Activated T-cell treated with anti-CD3 and anti-CD28 coated beads, Interleukin-2, amount 50 U/mL, for 1 hour (primary cell): ENCODE measurements at places on chromosomes 7 and 10.

DNA sequence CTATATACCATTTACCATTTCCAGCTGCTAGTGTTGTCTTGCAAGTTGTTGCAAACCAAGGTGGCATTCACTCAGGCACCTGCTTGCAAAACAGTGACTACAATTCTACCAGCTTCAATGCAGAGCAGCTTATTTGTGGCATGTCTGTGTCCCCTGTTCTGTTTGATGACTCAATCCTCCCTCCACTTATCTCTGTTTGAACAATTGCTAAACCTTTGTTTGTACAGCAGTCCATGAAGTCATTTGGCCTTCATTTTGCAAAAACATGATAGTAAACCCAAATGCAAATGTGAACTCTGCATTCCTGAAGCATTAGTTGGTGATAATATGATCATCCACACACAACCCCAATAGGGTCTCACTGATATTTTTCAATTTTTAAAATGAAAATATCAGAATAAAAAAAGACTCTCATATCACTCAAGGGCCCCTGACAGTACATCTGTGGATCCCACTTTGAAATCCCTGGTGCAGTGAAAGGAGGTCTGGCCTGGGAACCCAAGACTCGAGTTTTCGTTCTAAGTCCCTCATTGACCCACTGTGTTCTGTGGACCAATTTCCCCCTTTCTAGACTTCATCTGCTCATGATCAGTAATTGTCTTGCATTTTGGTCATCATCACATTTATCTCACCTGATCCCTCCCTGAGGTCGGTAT is 425.4 kb downstream of the RPS24 start:
- DNase-seq = no peak

DNA sequence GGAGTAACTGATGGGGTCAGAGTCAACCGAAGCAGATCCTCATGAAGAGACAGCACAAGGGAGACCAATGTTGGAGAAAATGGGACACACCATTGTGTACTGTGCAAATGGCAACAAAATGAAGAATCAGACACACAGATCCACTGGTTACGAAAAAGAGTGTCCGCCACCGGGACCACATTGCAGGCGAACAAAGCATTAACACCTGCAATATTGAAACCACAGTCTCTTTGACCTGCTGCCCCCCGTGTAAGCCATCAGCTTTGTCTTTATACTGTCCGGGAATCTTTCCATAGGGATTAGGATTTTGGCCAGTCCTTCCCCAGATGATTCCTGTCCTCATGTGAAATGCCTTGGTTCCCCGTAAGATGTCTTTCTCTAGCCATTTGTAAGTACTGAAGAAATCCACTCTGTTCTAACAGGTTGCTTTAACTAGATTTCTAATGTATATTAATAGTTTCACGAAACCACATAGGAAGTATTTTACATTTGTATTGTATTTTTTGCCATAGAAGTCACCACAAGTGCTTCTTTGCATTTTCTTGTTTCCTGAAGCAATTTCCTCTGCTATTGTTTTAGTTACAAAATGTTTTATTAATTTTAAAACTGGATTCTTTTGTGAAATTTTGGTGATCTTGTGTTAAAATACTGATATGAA is 140.8 kb upstream of the NFE2L3 start:
- no peak for DNase-seq

GRCh38 chr7:116170180-116170579 is 40.2 kb upstream of the TES start:
- DNase-seq = no peak

DNA sequence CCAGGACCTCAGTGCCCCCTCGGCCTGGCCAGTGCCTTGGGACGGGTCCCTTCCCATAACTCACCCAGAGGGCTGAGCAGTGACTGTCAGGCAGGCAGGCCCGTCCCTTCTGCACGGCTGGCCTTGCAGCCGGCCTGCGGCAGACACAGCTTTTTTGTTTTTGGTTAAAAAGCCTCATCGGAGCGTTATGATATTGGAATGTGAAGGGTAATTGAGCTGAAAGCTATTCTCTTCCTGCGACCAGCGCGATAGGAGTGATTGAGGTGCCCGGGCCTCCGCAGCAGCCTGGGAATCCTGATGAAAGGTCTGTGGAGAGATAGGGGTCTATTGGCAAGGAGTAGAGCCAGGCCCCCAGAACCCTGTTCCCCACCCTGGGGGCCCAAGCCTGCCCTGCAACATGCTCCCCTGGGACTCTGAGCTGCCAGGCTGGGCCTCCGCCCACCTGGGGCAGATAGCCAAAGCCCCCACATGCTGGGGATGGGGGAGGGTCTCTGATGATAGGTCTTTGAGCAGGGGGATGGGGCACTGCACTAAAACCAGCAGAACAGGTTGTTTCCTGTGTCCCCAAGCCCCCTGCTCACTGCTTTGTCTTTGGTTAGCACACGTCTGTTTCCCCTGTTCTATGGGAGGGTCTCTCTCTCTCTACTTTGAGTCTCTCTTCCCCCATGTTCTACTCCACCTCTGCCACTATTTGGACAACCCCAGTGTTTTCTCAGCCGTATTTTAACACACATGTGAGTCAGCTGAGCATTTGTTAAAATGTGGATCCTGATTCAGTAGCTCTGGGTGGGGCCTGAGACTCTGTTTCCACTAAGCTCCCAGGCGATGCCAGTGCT is 131.9 kb downstream of the CDH23 start:
- DNase-seq = no peak

- DNase-seq = no peak
Observed at GRCh38 chr7:7002418-7003062, 176.5 kb upstream of the CCZ1B start.

DNA sequence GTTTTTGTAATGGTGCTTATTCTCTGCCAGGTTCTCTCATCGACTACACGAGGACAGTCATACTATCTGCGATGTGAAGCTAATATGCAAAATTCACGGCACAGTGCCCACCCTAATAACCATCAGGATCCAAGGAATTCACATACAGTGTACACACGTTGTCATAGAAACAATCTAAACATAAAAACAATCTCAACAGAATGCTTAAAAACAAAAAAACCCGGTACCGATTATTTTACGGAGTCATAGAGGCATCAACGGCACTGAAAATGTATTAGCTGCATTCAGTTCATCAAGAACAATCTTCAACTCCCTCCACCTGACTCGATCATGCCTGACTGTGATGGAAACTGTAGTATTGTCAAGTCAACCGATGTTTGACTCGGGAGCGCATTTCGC is 628 bp downstream of the MRPS33 start:
- DNase-seq = no peak

DNA sequence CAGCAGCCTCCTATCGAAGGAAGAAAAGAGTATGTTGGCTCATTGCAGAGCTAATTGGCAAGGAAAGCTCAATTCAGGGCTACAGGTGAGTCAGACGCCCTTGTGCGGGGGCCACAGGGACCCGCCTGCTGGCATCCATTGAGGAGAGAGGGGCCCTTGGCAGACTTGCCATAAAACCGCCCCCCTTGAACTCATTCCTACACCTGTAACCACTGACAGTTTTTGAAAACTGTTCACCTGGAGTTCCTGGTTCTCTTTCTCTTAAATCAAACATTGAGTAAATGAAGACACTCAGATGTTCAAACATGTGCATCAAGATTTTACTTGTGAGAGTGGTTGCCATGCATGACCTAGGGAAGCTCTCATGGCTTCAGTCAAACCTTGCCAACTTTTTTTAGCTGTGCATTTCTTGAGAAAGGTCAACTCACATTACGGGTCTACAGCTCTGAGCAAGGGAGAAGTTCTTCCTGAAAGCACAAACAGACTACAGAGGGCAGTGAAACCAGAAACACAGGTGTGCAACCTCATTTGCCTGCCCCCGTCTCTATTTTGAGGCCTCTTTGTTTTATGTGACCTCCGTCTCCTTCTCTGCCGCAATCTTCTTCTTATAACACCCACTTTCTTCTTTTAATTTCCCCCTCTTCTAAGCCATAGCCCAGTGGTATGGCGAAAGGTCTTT is 87.8 kb downstream of the TBXAS1 start:
- DNase-seq = no peak

DNA sequence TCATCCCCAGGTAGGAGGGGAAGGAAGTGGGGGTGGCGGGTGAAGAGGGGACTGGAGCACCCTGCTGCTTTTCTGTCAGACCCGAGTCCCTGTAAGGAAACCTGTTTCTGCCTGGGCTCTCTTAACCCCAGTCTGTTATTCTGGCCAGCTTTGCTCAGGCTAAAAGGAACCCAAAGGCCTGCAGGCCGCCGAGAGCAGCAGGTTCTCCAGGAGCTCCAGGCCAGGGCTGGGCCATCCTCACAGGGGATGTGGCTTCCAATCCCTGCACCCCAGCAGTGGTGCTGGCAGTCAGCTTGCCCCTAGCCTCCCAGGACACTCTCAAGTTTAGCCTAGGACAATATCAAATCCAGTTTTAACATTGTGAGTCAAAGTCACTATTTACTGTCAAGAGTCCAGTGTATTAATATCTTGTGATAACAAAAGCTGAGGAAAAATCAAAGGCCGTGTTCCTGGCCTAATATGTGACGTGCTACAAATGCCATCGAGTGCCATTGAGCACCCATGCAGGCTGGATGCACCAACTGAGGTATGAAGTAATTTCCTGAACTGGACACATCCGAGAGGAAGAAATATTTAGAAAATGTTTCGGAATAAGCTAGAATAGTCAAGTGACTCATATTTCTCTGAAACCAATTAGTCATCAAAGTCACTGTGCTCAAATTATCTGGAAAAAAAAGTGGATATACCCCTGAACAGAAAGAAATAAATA is 7.0 kb downstream of the PKD1L1 start:
- DNase-seq = no peak

GRCh38 chr7:72781161-72781560 is 46.8 kb downstream of the TYW1B start:
- no peak for DNase-seq

GRCh38 chr10:32244421-32245207 is 102.3 kb downstream of the EPC1 start:
- no peak for DNase-seq

- no peak for DNase-seq
Observed at GRCh38 chr10:99369126-99369525, 40.0 kb downstream of the CNNM1 start.

GRCh38 chr7:127710635-127711034 is 58.6 kb downstream of the SND1 start:
- no peak for DNase-seq

DNA sequence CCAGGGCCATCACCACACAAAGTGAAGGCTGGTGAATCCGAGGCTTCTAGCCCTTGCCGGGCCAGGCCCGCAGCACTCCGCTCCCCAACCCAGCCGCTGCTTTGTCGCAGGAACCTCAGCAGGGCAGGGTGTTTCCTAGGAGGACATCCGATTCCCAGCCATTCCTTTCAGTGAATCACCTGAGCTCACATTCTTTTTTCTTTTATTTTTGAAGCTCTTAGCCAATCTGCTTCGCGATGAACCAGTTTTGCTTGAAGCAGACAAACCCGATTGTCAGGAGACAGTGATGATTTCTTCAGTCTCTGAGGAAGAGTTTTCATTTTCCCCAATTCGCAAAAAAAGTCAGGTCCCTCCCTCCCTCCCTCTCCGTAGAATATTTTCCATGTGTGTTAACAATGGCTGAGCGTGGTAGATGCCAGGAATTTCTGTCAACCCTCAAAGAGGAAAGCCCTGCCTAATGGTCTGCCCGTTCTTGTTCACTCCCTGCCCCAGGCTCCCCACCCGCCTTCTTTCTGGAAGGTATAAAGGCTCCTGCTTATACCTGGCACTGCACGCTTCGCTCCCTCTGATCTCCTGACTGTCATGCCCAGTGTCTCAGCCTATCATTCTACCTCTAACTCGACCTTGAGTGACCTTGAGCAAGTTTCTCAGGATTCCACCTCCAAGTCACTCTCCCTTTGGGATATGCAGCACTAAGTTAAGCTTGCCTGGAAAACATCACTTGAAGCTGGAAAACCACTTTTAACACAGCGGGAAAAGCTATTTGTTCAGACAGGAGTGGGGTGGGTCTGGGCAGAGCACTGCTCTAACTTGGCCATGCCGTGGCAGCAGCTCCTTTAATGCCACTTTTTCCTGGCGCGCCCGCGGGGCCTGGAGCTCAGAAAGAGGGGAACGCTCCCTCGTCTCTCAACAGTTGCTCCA is 35.1 kb downstream of the EGFR start:
- DNase-seq = no peak

GRCh38 chr10:50585921-50586739 is 37.6 kb downstream of the SGMS1 start:
- DNase-seq = no peak

DNA sequence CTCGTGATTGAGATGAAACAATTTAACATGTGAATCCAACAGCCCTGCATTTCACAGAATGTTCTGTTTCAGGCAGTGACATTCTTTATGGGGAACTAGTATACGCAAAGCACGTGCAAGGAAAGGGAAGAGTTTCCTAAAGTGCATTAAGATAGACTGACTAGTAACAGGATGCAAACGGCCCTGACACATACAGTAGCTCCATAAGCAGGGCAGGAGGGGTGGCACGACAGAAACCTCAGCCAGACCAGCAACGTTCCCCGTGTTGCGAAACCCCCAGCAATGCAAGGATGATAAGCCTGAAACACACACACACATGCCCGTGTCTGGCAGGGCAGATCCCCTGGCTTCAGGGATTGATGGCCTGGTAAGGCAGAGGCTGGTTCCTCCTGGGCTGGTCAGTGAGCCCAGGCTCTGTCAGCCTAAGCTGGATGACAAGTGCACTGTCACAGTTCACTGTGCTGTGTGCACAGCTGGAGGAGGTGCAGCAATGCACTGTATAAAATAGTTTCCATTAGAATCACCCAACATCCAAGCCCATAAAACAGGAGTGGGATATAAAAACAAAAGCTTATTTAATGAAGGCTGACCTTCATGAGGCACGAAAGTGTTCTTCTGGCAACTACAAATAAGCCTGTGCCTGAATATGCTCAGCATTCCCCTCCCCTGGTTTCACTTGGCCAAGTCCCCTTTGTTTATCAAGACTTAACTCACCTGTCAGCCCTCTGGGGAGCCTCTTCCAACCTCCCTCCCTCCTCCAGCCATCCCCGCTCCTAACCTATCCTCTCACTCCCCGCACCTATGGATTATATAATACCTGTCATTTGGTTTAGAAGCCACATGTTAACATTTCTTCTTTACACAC is 88.8 kb downstream of the GSAP start:
- DNase-seq = no peak

DNA sequence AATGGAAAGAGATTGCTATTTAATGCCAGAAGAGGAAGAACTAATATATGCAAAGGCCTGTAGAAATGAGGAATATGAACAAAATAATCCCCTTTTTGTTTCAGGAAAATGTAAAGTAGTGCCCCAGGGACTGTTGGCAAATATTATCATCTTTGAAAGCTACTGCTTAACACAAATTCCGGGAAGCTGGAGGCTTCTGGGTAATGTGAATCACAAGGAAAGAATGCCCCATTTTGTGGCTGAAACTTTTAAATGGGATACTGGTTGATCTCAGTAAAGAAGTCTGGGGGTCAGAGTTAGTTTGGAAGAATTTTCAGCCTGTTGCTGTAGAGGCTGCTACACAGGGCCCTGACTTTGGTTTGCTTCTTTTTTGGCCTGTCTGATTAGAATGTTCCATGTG is 141.0 kb downstream of the PTEN start:
- no peak for DNase-seq

DNA sequence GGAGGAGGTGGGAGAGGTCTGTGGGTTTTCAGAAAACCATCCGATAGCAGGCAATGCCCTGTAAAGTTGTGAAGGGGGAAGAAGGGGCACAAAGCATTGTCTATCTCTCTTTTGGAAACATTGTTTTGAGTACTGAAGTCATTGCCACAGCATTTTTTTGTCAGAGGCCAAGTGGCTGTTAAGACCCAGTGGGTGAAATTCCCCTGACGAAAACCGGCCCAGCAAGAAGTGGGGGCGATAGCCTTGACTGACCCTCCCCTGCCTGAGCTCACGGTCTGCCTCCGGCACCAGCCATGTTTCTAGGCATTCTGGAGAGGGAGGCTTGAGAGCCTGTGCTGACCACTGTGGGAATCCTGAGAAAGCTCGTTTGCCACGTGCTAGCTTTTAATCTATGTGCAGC is 144.7 kb downstream of the RPS24 start:
- DNase-seq = no peak

- DNase-seq = no peak
Observed at GRCh38 chr10:85168243-85168642, 839.9 kb downstream of the CCSER2 start.
